ENCODE measurements at places on chromosomes 16 and 17.

DNA sequence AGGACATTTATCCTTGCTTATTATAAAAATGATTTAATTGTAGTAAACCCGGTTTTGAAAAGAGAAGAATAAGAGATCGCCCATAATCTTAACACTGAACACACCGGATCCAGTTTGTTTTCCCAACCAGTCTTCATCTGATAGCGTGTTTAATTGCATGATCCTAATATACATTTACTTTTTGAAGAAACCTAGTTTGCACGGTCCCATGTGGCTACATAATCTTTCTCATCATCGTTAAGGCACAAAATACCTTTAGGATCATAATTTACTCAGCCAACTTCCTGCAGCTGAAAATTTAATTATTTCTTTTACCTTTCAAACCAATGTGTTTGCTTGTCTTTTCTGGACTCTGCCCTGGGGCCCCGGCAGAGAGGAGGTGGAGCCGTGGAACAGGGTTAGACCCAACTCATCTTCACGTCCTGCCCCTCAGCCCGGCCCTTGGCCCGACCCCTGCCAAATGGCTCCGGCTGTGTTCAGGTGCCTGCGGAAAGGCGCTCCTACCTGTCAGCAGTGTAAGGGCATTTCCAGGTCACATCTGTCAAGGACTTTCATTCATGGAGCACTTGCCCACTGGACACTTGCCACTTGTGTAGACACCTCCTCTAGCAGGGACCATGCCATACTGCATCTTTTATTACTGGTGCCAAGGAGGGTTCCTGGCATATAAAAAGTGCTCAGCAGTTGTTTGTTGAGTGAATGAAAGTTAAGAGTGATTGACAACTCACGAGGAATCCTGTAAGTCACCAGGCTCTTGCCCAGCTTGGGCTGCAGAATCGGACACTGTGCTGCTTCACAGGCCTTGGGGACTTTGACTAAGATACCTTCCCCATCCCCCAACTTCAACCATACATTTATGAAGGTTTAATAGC is 28.6 kb downstream of the SMARCE1 start:
- DNase-seq = no peak

- DNase-seq = no peak
Observed at GRCh38 chr17:61597607-61598006, 6.6 kb upstream of the NACA2 start.

DNA sequence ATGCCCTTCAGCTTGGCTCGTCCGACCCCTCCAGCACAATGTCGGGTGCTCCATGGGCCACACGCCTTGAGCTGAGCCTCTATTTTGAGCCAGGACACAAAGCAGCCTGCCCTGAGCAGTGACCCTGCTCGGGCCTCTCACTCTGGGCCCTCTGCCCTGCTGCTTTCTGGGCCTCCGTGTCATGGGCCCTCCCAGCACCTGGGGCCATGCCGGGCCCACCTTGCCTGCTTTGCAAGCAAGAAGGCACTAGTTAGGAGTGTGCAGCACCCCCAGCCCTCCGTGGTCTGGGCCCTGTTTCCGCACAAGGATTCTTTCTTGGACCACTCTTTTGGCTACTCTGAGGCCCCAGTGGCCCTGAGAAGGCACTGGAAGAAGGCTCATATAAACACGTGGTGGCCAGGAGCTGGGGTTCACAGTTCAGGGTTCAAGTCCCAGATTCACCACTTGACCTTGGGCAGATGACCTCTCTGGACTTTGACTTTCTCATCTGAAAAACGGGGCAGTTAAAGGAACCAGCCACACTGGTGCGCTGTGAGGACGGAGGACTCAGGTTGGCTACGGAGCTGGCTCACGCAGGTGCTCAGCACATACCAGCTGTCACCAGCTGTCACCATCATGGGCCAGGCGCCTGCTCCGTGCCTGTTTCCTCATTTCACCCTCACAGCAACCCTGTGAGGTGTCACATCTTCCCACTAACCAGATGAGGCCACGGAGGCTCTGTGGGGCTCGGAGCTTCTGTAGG is 166.0 kb upstream of the GSE1 start:
- no peak for DNase-seq

GRCh38 chr17:77182205-77183172 is 41.7 kb downstream of the SEC14L1 start:
- DNase-seq = no peak

GRCh38 chr16:74568961-74569631 is 37.8 kb downstream of the GLG1 start:
- DNase-seq = no peak

DNA sequence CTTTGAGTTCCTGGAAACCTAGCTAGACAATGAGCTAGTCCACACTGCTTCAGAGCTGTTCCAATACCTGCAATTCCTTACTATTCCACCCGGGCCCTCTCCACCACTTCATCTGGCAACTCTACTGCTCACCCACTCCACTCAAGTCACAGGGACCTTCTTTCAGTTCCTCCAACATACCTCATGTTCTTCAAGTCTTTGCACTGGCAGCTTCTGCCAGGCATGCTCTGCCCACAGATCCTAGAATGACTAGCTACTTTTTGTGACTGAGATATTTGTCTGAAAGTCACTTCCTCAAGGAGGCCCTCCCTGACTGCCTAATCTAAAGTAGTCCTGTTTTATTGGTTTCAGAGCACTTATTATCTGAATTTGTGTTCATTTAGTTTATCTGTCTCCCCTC is 86.4 kb downstream of the TEX14 start:
- no peak for DNase-seq

DNA sequence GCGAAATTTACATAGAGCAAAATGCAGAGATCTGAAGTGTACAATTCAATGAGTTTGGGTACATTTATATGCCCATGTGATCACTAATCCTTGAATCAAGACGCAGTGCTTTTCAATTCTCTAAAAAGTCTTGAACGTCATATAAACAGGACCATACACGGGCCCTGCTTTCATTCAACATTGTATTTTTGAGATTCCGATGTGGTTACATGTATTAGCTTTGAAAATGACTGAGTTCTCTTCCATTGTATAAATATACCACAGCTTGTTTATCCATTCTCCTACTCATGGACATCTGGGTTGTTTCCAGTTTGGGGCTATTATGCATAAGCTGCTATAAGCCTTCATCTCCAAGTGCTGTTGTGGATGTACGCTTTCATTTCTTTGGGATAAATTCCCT is 45.5 kb downstream of the ZCCHC14 start:
- no peak for DNase-seq

DNA sequence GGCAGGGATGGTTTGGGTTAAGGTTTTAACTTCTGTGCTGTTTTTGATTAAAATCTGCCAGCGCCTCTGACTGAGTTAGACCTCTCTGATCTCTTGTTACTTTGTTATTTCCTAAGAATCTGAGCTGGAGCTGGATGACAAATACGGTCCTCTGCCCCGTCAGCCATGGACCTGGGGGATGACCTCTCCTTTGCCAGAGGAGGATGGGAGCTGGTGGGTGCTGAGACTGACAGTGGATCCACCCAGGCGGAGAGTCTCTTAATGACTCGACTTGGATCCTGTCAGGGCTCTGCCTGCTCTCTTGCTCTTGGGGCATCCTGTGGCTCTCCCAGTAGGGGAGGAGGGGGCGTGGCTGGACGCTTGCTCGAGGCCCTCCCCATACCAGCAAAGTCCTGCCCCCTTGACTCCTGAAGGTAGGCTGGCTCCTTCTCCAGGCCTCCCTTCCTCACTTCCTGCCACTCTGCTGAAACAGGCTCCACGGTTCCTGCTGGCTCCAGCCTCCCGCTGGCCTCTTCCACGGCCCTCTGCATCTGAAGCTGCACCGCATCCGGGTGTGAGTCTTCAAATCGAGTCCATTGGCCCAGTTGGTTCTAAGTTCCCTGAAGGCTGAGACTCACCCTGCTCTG is 24.8 kb upstream of the MAP3K14 start:
- DNase-seq = no peak

DNA sequence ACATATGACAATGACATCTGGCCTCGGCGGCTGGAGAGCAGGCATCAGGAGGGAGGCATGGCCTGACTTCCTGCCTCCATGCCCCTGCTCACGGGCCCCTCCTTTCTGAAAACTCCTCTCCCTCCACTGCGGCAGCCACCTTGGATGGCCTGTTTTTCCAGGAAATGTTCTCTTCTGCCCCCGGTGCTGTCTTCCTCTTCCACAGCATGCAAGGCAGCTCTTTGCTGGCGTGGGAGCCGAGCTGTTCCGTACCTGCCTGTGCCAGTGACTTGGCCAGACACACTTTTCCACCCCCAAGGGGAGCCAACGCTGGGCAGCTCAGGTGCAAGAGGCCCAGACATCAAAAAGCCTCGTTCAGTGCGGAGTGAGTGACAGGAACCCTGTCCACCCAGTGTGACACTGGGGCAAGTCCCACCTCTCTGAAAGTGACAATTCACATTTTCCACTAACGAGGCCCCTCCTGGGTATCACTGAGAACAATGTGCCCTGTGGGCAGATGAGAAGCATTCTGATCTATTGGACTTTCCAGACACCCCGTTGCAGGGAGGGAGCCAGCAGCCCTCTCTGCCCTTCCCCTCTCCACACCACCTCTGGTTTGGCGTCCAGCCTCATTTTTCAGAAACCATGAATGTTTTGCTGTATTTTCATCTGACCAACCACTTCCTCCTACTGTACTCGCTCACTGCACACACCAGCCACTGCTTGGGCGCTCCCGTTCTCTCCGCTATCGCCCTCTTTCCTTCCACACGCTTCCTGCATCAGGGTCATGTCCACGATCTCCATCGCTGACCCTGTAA is 31.2 kb downstream of the NSMCE1 start:
- peak; percentile 67 for DNase-seq

- no peak for DNase-seq
Observed at GRCh38 chr17:21679256-21680146, 12.8 kb upstream of the KCNJ18 start.

DNA sequence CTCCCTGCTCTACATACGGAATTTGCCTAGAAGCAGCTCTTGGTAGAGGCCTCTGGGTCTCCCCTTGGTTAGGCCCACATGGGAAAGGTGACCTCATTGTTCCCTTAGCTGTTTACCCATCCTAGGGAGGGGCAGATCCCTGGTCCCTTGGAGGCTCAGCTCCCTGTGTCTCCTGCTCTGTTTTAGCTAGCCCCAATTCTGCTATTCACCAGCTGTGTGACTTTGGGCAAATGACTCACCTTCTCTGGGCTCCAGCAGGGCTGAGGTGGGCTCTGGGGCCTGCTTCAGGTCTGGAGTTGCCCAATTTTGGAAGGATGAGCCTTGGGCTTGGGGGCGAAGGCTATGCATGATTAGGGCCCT is 3.9 kb downstream of the ABCC3 start:
- no peak for DNase-seq

- DNase-seq = no peak
Observed at GRCh38 chr17:55742272-55743102, 8.4 kb upstream of the PCTP start.

GRCh38 chr16:1154887-1155331 is 2.0 kb downstream of the CACNA1H start:
- no peak for DNase-seq

DNA sequence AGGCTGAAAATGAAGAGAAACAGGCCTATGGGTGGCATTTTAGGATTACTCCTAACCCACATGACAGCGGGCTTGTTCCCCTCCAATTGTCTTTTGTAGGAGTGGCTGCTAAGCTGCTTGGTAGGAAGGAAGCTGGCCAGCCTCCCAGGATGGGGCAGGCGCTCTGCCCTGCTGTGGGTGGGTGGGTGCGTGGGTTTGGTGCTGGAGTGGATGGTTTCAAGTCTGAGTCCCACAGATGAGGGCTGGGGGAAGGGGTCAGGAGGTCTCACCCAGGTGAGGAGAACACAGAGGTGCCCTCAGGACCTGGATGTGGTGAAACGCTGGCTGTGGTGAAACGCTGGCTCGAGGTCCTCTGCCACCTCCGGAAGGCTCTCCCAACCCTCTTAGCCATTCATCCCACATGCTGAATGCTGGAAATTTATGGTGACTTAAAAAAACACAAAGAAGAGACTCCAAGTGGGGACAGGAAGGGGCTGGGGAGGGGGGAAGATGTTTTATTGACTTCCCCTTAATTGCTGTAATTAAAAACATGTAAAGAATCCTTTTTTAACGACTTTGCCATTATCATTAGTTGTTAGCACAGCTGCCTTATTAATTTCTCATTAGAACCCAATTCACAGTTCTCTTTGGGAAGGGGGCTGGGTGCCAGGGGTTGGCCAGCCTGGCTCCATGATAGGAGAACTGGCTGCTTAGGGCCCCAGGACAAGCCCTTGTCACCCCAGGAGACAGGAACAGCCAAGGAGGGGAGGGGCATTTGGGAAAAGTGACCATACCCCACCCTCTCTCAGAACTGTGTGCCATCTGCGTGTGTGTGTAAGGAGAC is 153.5 kb upstream of the CDC42EP4 start:
- no peak for DNase-seq

DNA sequence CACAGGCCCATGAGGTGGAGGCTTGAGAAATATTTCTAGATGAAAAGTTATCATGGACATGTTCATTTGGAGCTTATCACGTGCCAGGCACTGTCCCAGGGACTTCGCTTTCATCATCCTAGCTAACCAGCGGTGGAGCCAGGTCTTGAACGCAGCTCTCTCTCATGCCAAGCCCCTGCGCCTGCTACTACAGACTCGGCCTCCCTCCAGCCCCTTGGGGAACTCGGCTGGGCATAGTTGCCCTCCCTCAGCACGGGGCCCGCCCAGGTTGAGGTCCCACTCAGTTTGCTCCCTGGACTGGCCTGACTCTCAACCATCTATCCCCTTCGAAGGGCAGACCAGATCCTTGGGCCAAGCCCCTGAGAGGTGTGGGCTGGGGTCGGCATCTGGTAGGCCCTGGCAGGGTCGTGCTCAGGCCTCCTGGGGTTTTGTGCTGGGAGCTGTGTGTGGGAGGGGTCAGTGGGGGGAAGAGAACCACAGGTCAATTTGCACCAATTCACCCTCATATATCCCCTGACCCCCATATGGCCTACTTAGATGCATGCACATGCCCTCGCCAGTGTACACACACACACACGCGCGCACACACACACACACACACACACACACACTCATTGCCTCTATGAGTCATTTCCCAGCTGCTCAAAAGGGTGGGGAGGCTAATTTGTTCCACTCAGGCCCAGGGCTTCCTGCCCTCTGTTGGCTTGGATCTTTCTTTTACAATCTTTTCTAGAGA is 12.1 kb upstream of the SCN4A start:
- DNase-seq = peak; percentile 34

GRCh38 chr16:13414154-13414553 is 505.8 kb upstream of the ERCC4 start:
- DNase-seq = no peak

DNA sequence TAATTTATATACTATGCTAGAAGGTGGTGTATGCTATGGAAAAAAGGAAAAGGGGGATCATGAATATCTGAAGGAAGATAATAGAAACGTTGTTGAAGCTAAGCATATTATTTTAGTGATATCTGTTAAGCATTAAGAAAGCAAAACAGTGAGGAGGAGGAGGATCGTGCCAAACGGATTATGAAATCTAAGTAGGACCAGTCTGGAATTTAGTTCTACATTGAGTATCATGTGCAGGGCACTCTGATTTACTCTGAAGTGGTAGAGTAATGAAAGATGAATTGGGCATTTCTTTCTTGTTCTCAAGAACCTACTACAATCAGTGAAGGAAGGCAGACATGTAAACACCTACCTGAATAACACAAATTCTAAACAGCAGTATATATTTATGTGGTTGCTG is 195.3 kb downstream of the CYB561 start:
- no peak for DNase-seq

GRCh38 chr16:52547834-52548215 is 882 bp upstream of the TOX3 start:
- no peak for DNase-seq
